ENCODE measurements at places on chromosomes 5 and 9. TPM values are rescaled to one million over a fixed set of nuclear protein-coding genes. Genes with fewer than 3 reads are reported as not detected.

The IL17B gene
- total RNA-seq: not detected

The IL9 gene
- total RNA-seq: not detected

The ACTL7A gene
- total RNA-seq: not detected

The FOXD4L5 gene
- total RNA-seq: not detected

The PPP3R2 gene
- not detected for total RNA-seq

The C6 gene
- not detected for total RNA-seq

The TRMO gene
- 20.1 TPM for total RNA-seq

The PCDHGC4 gene
- total RNA-seq: 0.33 TPM

The HMCN2 gene
- total RNA-seq: 0.23 TPM

The MSMP gene
- total RNA-seq: not detected

The GLDC gene
- total RNA-seq: 5.5 TPM

The SLC34A3 gene
- total RNA-seq: not detected

GRCh38 chr9:70682298-70682697 lies 267.8 kb upstream of the KLF9 start:
- DNase-seq: no peak

GRCh38 chr9:106718936-106719335 lies 144.0 kb upstream of the ZNF462 start:
- DNase-seq: peak; percentile 66

- no peak for DNase-seq
Observed at GRCh38 chr5:138141734-138142133, 2.5 kb upstream of the NME5 start.

GRCh38 chr5:36690041-36690961 lies 83.9 kb downstream of the SLC1A3 start:
- peak; percentile 78 for DNase-seq

DNA sequence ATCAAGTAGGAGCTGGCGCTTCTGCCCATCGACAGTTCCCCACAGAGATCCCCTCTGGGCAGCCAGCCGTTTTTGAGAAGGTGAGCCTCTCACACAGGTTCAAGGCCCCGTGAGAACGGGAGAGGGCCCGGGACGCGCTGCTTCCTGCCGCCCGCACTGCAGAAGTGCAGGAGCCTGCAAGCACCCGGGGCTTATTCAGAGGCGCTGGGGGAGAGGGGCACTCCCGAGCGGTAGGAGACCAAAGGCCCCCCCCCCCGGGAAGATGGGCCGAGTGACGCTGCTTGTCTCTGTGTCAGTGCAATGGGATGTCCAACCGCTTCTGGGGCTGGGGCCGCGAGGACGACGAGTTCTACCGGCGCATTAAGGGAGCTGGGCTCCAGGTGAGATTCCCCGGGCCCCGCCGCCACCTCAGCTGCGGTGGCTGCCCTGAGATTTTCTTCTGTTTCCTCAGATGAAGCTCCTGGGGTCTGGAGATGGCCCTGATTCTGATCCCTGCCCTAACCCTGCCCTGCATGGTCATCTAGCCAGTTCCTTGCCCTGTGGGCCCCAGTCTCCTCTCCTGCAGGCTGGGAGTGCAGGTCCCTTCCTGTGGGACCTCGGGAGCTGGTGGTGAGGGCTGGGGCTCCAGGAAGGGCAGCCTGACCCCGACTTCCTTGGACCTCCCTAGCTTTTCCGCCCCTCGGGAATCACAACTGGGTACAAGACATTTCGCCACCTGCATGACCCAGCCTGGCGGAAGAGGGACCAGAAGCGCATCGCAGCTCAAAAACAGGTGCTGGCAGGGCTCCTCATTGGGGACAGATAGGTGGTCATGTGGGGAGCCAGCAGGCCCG lies 8.5 kb downstream of the B4GALT7 start:
- DNase-seq: no peak

- peak; percentile 17 for DNase-seq
Observed at GRCh38 chr9:98007251-98007928, 24.2 kb downstream of the ANP32B start.

GRCh38 chr5:96503501-96504236 lies 70.6 kb upstream of the PCSK1 start:
- DNase-seq: no peak

DNA sequence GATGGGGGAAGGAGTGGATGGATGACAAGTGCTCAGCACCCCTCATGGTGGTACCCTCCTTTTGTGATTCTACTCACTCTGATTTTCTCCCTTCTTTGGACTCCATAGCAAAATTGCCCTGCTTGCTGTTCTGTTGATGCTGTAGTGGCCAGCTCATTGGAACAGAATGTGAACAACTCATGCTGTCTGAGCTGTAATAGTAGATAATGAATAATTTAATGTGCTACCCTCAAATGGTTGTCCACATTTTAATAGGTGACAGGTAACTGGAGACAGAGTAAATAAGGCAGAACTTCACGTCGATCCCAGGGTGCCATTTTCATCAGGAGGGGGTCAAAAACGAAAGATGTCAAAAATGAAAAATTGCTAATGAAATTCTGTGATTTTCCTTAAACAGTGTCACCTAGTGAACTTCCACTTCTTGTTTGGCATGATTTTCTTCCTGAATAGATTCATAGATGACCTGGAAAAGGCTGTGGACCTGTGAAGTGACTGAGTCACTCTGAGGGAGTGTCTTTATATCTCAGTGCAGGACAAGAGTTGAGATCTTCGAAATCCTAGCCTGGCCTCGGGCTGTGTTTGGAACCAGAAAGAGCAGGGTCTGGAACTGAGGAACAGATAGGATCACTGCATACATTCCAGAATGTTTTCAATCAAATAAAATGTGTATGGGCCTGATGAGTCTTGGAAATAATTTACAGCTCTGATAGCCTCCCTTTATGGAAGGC lies 270.2 kb downstream of the PSAT1 start:
- no peak for DNase-seq

- no peak for DNase-seq
Observed at GRCh38 chr5:124936626-124936933, 190.1 kb upstream of the ZNF608 start.

DNA sequence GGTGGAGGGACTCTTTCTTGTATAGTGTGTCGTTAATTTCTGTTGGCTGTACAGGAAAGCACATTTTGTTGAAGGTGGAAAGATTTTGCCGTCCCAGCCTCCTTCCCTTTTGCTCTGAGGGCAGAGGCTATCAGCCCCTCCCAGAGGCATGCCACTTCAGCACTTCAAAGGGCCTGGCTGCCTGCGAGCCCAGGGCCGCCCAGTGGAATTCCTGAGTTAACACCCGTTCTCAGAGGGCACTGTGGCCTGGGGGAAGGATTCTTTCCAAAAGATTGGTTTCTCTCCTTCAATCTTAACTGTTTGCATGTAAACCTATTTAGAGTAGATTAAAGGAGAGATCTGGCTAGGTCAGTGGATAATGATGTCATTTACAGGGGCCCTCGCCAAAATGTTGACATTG lies 238.6 kb downstream of the FANCC start:
- no peak for DNase-seq

DNA sequence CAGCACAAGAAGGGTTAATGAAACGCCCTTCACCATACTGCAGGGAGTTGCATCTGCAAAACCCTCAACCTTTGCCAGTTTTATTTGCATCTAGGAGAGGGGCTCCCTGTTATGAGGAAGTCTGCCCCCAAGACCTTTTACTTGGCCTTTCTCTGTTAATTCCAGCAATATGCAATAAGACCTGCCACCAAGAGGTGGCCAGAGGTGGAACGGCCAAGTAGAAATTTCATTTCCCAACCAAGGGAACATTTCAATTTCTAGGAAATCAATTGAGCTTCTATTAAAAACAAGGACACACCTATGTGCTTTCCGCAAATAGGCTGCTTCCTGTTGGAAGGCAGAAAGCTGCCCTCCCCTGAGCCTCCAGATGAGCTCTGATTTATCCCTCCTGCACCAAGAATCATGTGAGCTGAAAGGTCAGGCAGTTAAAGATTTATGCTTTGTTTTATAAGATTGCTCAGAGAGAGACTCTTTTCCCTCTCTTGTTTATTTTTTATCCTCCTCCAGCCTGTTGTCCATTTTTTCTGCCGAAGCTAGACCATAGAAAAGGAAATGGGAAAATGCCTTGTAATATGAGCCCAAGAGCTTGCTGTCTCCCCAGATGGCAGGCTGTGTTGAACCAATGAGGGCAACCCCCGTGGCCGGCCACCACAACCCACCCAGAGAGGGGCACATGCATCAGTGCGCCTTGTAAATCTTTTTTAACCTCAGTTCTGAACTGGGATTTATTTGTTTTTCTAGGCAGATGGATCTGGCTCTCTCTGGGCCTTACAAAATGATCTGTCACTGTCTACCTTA lies 572.8 kb downstream of the TLE1 start:
- no peak for DNase-seq

- peak; percentile 76 for DNase-seq
Observed at GRCh38 chr9:92463984-92464383, 18.3 kb downstream of the ASPN start.

DNA sequence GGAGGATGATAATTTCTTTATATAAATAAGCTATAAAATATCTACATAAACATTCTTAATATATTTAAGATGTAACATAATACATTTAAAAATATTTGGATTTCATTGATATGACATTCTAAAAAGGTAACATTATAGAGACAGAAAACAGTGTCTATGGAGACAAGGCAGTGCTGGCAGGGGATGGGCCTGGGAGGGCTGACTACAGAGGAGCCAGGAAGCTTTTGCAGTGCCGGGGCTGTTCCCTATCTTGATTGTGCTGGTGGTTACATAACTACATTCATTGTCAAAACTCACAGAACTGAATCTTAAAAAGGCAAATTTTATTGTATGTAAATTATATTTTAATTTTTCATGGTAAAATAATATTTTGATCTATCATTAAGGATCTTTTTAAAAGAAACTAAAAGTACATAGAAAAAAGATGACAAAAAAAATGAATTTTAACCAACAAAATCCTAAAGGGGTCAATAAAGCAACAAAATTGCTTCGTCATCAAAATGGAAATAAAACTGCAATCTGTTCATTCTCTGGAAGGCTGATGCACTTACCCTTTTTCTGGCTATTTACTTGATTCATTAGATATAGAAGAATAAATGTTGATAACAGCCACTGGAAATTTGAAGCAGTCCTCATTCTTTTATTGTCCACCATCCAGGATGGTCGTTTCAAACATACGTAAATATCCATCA lies 26.3 kb downstream of the LIFR start:
- no peak for DNase-seq

DNA sequence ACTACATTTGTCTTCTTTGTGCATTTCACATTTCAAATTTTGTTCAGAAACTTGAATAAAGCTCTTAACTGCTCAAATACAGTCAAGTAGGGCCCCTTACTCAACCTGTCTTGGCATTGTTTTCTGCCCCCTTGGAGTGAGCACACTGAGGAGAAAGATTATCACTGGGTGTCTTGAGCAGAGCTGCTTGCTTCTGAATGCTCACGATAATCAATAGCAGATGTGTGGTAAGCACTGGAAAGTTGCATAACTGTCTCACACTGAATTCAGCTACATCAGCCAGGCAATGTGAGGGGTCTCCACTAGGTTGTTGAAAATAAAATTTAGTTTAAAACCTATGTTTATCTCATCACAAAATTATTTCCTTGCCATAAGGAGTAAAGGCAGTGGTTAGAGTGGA lies 7.8 kb upstream of the TNFAIP8 start:
- no peak for DNase-seq

- no peak for DNase-seq
Observed at GRCh38 chr9:105877721-105878120, 183.4 kb downstream of the TMEM38B start.

DNA sequence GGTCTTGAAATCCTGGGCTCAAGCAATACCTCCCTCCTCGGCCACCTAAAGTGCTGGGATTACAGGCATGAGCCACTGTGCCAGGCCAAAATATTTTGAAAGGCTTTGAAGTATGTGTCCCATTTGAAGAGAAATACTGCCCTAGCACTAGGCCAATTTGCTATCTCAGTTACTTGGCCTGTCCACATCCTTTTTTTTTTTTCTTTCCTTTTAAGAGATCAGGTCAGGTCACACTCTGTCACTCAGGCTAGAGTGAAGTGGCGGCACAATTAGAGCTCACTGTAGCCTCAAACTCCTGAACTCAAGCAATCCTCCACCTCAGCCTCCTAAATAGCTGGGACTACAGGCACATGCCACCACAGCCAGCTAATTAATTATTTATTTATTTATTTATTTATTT lies 84.2 kb downstream of the NR6A1 start:
- DNase-seq: no peak

GRCh38 chr5:133723126-133723525 lies 110.8 kb upstream of the FSTL4 start:
- DNase-seq: no peak

DNA sequence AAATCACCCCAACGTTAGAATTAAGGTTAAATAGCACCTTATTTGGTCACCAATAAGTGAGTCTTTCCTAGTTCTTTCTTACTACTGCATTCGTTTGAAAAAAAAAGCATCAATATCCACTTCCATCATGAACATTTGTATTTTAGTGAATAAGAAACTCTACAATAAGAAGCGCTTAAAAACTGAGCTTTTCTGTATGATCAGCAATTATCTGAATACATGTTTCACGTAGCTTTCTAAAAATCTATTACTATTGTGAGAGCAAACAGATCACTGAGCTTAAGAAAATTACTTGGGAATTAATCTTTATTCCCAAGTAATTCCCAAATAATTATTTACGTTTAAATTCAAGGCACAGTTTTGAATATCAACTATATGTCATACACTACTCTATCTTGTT lies 32.5 kb downstream of the ZDHHC21 start:
- DNase-seq: no peak

DNA sequence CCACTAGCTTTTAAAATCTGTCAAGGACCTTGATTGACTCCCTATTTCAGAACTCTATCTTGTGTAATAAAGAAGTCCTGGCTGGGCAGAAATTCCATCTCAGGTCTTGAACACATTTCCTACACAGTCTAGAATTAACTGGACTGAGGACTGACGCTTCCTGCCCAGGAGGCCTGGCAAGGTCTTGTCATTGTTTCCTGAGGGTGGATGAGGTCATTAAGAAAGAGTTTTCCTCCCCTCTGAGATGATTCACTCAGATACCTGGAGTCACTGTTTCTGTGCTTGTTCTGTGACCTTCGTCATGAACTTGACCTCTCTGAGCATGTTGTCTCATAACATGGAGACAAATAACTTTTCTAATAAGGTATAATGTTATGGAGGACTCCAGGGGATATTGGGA lies 10.0 kb downstream of the MTAP start:
- DNase-seq: peak; percentile 78

DNA sequence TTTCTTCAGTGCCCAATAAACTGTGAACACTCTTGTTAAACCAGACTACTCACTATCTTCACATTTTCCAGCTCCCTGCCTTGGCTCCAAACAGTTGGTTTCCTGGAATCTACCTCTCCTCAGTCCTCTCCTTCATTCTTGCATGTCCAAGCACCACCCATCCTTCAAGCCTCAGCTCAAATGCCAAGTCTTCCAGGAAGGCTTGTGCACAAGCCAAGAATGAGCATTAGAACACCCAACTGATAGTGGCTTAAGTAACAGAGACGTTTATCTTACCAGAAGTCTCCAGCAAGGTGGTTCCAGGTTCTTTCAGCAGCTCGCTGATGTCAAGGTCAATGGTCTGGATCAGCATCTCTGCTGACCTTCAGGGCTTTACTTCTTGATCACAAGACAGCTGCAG lies 60.1 kb downstream of the PTPDC1 start:
- DNase-seq: no peak

All from HT1080 (cell line).